ENCODE measurements at places on chromosomes 16 and 17.

- DNase-seq: peak; percentile 86
These were observed 13.7 kb downstream of the ALOX12B start for GRCh38 chr17:8073627-8074484.

DNA sequence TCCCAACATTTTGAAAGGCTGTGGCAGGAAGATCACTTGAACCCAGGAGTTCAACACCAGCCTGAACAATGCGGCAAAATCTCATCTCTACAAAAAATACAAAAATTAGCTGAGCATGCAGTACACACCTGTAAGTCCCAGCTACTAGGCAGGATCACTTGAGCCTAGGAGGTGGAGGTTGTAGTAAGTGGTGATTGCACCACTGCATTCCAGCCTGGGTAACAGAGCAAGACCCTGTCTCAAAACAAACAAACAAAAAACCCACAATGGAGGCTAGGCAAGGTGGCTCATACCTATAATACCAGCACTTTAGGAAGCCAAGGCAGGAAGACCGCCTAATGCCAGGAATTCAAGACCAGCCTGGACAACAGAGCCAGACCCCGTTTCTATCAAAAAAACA is 12.0 kb downstream of the APPBP2 start:
- no peak for DNase-seq

- no peak for DNase-seq
These were observed 11.9 kb upstream of the CLEC18A start for GRCh38 chr16:69938981-69939820.

DNA sequence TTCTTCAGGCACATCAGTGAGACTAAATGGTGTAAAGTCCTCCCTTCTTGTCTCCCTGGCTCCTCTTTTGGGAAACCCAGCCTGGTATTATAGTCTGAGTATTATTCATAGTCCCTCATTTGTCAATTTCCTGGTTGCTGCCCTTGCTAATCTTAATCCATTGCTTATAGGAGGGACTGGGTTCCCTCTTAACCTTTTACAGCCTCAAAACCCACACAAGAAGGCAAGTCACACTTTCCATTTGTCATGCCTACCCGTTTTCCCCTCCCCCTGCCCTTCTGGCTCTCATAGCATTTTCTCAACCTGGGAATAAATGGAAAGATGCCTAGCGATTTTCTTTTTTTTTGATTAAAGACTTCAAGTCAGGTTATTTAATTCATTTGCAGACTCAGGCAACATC is 124.8 kb downstream of the MAP2K6 start:
- no peak for DNase-seq

GRCh38 chr16:47779201-47780016 is 318.3 kb downstream of the PHKB start:
- DNase-seq: no peak

DNA sequence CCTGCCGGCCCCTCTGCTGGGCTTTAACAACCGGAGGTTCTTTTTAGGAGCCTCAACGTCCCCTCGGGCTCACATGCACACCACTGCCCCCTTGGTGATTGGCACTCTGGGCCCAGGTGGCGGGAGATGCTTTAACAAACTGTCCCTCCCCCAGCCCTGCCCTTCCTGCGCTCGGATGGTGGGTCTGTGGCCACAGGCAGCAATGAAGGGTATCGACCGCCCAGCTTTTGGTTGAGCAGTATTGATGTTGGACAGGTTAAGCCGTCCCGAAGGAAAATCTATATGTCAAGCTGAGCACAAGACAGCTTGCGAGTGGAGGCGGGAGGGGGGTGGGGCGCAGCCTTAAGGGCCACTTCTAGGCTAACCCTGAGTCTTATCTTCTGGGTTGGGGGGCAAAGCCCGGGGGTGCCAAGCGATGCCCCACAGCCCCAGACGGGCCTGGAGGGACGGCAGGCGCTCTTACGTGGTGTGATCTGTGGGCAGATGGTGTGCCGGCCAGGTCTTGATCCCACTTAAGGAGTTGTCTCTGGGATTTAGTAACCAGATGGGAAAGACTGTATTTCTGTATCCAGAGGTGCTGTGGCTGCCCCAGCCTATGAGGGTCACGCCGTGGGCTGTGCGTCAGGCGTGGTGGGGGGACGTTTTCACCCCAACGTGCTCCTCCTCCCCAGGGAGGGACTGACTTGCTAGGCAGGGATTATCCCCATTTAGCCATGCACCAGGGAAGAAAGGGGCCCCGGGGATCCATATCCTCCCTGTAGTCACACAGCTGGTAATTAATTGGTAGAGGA is 6.2 kb downstream of the GSE1 start:
- DNase-seq: no peak

DNA sequence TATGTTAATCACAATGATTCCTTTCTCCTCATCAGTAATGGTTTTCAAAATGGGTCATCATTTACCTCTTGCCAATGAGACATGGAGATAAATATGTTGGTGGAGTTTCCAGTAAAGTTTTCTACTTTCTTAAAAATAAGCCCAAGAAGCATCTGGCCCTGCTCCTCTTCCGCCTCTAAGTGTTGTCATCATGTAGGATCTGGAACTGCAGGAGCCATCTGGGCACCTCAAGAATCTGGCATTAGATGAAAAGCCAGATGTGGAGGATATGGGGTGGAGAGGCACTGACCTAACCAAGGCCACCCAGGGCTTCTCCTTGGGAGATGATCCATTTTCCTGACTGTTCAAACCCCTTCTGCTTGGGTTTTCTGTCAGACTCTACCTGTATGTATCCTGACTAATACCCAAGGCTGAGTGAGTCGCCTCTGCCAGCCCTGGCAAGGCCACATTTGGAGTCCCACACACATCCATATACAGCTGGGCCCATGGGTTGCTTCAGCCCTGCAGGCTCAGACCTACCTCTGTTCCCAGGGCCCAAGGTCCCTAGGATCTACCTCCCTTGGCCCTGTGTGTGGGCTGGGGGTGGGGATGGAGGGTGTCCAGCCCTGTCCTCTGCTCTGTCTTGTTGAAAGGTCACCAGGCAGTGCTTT is 24.6 kb downstream of the CCDC182 start:
- no peak for DNase-seq

DNA sequence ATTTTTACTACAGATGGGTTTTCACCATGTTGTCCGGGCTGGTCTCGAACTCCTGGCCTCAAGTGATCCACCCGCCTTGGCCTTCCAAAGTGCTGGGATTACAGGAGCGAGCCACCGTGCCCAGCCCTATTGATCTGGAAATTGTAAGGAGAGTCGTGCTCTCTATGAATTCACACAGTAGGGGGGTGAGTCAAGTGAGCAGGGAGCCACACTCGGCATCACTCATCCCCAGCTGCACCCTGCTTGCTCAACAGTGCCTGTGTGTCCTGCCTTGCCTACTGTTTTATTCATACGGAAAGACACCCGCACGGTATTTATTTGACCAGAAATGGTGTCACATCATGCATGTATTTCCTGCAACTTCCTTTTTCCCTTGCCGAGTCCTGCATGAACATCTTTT is 157.2 kb upstream of the FOXF1 start:
- DNase-seq: no peak

DNA sequence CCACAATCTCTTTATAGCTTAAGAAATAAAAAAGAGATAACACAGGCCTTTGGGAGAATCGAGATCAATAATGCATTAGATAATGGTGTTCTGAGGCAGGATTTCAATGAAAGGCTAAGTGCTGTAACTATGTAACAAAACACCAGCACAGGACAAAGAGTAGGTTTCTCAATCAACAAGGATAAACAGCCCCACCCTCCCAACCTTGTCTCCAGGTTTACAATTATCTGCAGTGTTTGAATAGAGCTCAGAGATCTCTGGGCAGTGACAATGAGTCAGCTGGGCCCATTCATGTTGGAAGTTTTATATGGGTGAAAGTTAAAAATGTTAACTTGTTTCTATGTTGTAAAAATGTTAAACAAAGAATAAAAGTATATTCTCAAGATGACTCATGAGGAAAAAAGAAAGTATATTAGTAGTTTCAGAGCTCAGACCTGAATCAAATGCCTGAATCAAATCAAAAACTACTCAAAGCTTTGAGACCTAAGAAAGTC is 17.0 kb upstream of the KRT20 start:
- no peak for DNase-seq

DNA sequence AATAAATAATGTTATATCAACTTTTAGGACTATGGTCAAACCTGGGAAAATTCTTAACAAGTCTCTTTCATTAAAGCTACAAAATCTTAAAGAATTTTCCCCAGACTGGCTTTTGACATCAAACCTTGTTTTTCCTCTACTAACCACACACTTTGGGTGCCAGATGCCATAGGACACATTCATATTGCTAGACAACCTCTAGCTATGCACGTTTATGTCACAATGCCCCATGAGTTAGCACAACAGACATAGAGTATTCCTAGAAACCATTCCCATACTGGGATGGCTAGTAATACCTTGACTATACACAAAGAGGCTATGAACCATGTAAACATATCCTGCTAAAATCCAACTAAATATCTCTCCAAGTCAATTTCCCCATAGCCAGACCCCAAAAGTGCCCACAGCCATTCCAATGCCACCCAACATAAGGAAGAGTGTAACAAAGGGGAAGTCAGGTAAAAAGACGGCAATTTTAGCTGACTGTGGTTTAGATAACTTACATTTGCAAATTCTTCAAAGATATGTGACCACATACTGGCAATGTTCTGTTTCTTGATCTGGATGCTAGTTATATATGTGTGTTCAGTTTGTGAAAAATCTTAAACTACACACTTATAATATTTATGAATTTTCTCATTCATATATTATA is 23.4 kb downstream of the SMURF2 start:
- no peak for DNase-seq

DNA sequence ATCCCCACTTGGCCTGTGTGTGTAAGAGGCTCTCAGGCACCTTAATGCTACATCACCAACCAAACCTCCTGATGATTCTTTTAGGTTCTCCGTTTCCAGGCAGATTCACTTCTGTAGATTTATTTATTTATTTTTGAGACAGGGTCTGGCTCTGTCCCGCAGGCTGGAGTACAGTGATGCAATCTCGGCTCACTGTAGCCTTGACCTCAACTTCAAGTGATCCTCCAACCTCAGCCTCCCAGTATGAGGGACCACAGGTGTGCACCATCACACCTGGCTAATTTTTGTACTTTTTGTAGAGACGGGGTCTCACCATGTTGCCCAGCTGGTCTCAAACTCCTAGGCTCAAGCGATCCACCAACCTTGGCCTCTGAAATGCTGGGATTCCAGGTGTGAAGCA is 12.7 kb upstream of the MEOX1 start:
- no peak for DNase-seq

DNA sequence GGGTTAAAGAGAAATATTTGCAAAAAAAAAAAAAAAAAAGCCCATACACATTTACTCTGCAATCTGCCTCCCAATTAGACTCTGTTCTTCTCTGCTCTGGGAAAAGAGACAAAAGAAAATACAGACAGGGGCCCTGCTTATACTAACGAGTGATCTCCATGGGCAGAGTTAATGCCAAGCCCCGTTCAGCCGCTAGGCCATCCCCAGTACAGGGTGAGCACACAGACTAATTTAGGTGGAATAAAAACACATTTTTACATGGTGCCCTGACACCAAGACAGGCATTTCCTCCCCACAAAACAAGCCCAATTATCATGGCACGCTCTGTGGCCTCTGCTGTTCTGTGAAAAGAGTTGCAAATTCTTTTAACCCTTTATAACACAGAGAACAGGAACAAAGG is 356.3 kb upstream of the C16orf82 start:
- DNase-seq: no peak

DNA sequence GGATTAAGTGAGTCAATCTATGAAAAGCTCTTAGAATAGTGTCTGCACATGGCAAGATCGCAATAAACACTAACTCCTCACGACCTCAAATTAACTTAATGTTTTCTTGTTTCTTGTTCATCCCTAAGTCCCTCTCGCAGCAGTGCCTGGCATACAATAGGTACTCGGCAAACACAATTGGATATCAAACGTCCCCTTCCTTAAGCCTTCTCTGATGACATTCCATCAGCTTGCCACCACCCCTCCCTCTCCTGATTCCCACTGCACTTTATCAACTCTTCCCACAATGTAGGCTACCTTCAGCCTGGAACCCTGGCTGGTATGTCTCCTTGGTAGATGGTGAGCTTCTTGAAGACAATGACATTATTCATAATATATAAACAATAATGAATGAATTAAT is 33.3 kb downstream of the CCDC42 start:
- no peak for DNase-seq

- DNase-seq: no peak
These were observed 9.1 kb downstream of the PSMB3 start for GRCh38 chr17:38761612-38762011.

- no peak for DNase-seq
These were observed 12.7 kb downstream of the CNEP1R1 start for GRCh38 chr16:50037662-50038220.

GRCh38 chr16:70399381-70399780 is 39.5 kb downstream of the ST3GAL2 start:
- DNase-seq: no peak

- DNase-seq: no peak
These were observed 887 bp upstream of the EVI2B start for GRCh38 chr17:31314782-31315100.

GRCh38 chr17:50234581-50234980 is 33.1 kb upstream of the COL1A1 start:
- DNase-seq: no peak

DNA sequence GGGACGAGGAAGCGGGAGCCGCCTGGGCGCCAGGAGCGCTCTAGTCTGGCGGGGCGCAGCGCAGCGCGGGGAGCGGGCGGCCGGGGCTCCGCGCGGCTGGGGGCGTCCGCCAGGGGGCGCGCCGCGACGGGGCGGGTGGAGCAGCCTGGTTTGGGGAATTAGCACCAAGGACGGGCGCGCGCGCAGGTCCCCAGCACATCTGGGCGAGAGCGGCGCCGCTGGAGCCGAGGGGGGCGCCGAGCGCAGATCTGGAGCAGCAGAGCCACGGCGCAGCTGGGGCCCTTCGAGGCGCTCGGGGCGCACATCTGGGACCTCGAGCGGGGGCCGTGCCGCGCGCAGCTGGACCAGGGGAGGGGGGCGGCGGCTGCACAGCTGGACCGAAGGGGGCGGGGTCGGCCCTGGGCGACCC is at the start of gene NXPH3:
Gene NXPH3 (plus strand): TSS at position 193 of the 409 bp plus-strand sequence. CDS start 349 bp downstream, outside the sequence.
- DNase-seq: peak; percentile 50

GRCh38 chr16:67694611-67695010 is 24.5 kb downstream of the GFOD2 start:
- DNase-seq: no peak

DNA sequence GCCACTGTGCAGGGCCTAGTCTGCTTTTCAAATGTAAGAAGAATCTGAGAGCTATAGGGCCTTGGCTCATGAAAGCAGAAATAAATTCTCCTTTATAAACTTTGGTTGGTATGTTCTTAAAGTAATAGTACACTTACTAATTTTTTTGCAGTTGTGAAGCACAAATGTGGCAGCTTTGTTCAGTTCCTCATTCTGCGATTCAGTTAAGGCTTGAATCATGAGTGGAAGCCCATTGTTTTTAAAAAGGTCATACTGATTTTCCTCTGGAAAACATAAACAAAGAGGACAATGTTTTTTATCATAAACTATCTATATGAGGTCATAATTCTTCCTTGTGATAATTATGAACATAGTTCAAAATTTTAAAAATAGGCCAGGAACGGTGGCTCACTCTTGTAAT is 23.6 kb upstream of the DYNC1LI2 start:
- no peak for DNase-seq

DNA sequence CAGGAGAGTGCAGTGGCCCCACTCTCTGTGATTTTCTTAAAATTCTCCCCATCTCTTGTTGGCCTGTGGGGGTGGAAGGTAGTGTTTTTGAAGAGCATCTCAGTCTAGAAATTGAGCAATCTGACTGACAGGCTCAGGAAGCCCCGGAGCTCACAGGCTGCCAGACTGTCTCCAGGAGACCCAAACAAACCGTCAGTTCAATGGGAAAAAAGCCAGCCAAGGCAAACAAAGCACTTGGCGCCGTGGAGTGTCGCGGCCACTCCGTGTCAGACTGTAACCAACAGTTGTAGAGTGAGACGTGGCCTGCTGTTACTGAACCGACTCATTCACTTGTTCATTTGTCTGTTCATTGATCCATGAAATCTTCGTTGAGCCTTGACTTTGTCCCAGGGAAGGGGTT is 33.7 kb downstream of the RGS9 start:
- DNase-seq: no peak

Measured in activated CD4-positive, alpha-beta T cell treated with anti-CD3 and anti-CD28 coated beads, Interleukin-2, amount 50 U/mL, for 4 hours (primary cell).